Colonic mucosa (tissue), 4 donors: ENCODE measurements at places on chromosomes 12 and 14.

GRCh38 chr12:53244337-53244736, 12.3 kb upstream of the RARG start:
- DNase-seq = no peak

DNA sequence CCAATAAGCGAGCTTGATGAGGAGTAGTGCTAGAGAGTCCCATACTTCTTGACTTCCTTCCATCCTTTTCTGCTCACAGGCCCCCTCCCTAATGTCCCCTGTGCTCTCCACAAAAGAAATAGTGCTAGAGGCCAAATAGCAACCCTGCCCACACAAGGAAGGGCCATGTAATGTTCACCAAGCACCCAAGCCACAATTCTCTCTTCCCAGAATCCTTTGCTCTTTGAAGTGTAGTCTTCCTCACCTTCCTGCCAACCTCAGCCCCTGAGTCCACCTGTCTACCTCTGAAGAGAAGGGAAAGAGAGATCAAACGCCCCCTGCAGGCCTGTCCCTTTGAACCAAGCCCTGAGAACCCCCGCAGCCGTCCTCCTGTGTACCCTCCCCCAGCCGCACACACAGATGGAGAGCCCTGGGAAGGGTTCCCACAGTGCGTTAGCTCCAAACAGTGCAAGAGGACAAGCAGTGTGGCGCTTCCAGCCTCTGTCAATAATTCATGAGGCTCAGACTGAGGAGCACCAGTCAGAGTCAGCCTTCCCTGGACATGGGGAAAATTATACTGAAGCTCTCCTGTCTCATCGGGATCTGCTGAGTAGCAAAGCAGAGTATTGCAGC, 1.9 kb upstream of the DHRS4 start:
- DNase-seq = no peak

GRCh38 chr12:39873065-39873464, 232.8 kb downstream of the SLC2A13 start:
- DNase-seq = no peak

DNA sequence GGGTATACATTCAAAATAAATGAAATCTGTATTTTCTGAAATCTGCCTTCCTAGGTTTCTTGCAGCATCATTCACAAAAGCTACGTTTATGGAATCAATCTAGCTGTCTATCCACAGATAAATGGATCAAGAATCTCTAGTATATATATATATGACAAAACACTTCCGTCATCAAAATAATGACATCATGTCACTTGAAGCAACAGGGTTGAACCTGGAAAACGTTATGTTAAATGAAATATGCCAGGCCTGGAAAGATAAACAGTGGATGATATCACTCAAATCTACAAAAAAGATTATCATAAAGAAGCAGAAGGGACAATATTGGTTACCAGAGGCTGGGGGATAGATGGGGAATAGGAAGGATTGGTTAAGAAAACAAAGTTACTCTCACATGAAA, 28.6 kb downstream of the ASCL4 start:
- DNase-seq = no peak

- DNase-seq = no peak
These were observed 36.1 kb downstream of the KCTD10 start for GRCh38 chr12:109440851-109441490.

- DNase-seq = no peak
These were observed 222.0 kb upstream of the LHX5 start for GRCh38 chr12:113693693-113694092.

DNA sequence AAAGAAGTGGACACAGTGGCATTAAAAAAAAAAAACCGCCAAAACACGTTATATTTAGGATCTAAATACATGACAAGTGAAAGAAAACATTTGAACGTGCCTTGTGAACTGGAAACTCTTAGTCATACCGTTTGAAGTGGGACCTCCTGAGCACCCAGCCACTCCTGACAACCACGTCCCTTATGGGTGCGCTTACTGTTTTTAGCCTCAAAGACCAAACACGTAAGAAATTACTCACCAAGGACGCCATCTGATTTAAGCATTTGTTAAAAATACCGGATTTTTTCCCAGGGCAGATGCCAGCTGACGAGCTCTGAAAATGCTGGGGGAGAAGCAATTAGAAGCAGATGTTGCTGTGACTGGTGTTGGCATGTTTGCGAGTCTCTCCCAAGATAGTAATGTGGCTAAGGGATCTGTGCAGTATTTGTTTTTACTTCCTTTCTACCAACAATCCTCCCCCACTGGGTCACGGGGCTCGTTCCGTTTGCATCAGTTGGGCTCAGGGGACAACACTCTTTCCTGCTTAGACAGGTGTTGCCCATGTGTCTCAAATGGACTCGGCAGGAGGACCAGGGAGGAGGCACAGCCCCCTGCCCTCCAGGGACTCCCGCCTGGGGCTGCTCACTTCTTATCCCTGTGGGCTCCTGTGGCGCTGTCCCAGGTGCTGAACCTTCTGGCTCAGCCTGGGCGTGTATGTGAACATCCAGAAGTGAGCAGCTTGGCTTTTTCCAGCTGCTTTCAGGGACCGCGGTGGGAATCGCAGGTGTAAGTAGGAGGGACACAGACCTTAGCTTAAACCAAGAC, 101.0 kb downstream of the BEGAIN start:
- DNase-seq = peak; percentile 62

DNA sequence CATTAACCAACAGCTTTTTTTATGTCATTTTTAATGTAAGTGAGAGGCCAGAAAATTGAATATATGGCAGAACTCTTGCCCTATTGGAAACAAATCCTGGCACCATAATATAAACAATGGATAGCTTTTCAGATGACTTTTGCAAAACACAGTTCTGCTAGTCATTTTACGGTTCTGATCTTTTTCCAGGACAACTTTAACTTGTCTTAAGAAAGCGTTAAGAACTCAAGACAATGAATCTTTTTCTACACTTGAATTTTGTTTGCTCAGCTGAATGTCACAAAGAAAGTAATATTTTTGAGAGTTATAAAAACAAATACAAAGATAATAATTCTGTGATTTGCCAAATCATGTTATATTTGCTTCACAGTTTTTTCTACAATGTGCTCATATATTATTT, 13.2 kb downstream of the KERA start:
- DNase-seq = no peak

GRCh38 chr12:119804011-119804641, 73.0 kb downstream of the CIT start:
- DNase-seq = no peak

GRCh38 chr12:27635349-27635972, 60.8 kb upstream of the REP15 start:
- no peak for DNase-seq

DNA sequence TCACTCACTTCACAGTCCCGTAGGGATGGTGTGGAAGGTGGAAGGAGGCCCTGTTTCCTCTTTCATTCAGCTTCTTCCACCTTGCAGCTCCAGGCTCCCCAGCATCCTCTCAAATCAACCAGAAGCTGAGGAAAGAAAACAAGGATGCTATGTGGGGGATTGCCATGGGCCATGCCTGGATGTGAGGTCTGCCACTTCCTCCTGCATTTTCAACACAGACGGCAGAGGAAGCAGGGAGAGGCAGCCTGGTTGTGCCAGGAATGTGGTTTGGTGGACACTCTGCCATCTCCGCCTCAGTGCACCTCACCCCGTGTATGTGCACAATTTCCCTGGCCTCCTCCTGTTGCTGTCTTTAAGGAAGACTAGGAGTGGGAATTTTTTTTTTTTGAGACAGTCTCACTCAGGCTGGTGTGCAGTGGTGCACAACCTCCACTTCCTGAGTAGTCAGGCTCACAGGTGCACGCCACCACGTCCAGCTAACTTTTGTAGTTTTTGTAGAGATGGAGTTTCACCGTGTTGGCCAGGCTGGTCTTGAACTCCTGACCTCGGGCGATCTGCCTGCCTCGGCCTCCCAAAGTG, 99.2 kb downstream of the SLC15A4 start:
- DNase-seq = no peak

DNA sequence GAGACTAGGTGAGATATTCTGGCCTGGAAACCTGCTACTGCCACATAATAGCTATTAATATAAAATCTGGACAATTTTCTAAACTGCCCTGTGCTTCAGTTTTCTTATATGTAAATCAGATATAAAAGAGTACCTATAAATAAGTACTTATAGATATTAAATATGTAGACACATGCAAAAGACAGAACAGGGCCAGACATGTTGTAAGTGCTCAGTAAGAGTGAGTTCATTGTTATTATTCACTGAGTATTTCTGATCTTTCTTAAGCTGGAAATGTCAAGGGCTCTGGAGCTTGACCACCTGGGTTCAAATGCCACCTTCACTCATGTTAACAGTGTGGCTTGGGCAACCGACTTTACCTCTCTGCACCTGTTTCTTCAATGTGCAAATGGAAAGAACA, 179.8 kb downstream of the GALC start:
- no peak for DNase-seq

- DNase-seq = no peak
These were observed 16.5 kb downstream of the NPC2 start for GRCh38 chr14:74476607-74477006.

DNA sequence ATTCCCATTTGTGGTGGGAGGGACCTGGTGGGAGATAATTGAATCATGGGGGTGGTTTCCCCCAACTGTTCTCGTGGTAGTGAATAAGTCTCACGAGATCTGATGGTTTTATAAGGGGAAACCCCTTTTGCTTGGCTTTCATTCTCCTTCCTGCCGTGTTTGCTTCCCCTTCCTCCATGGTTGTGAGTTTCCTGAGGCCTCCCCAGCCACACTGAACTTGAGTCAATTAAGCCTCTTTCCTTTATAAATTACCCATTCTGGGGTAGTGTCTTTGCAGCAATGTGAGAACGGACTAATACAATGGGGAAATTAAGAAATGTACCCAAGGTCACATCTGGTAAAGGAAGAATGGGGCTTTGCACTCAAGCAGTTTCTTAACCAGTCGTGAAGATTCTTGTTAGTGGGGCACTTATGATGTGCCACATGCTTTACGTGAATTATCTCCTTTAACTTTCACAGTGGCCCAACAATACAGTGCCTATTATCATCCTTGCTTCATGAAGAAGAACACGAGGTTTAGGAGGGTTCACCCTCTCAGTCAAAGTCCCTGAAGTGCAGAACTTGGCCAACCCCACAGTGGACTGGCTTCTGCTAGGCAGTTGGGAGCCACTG, 234.3 kb downstream of the EFCAB11 start:
- no peak for DNase-seq

- no peak for DNase-seq
These were observed 5.3 kb downstream of the GRIN2B start for GRCh38 chr12:13976028-13976584.

DNA sequence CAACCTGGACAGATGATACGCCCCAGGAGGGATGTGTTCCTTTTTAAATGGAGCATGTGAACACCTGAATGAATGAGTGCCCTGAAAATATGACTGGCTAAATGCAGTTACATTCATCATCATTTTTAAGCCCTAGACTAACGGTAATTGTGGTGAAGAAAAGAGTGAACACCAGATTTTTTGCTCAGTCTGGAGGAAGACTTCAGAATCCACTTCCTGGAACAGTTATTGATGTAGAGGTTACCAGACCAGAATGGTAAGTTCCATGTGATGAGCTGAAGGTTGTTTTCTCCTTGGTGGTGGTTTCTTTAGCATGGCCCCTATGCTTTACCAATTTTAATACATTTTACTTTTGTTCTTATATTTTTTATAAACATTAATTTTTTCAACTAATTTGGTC, 29.3 kb downstream of the PIWIL1 start:
- no peak for DNase-seq

DNA sequence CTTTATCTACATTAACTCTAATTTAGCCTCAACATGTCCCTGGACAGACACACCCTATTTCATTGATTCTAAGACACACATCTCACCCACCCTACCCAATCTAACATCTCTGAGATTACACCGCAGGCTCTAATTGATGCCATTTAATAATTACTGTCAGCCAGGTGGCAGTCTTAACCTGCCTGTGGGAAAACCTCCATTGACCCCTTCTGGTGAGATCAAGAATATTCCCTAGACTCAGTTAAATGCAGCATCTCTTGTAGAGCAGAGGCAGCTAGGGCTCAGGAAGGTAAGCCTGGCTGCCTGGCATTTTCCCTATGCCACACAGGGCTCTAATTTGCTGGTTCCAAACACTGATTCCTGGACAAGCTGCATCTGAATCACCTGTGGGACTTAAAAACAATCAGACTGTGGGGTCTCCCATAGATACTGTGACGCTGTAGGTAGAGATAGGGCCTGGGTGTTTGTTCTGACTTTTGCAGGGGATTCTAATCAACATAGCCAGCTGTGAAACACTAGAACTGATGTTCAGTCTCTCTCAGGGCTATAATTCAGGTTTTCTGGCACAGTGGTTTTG, 14.3 kb downstream of the MCRS1 start:
- DNase-seq = no peak

DNA sequence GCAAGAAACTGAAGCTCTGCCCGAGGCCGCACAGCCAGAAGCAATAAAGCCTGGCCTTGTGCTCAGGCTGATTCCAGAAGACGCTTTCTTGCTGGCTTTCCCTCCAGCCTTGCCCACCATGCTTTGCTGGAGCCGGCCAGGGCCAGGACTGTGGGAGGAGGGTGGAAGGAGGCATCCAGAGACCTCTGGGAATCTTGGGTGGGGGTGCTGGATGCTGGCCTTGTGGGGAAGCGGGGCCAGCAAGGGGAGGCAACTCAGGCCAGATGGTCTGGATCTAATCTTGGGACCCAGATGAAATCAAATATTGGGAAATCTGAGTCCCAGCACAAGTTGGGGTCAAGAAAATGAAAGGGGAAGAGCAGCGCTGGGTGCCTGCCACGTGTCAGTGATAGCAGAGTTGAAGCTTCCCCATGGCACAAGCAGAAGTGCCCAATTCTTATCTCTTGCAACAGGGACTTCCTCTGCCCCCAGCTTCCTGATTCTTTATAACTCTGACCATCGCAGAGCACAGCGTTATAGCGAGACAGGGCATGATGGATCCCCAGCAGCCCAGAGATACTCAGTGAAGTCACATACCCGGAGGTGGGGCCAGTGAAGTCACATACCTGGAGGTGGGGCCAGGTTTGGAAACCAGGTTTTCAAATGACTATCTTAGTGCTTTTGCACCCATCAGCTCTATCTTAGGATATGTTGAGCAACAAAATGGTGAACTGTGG, 6.4 kb upstream of the RABGGTA start:
- DNase-seq = peak; percentile 29

DNA sequence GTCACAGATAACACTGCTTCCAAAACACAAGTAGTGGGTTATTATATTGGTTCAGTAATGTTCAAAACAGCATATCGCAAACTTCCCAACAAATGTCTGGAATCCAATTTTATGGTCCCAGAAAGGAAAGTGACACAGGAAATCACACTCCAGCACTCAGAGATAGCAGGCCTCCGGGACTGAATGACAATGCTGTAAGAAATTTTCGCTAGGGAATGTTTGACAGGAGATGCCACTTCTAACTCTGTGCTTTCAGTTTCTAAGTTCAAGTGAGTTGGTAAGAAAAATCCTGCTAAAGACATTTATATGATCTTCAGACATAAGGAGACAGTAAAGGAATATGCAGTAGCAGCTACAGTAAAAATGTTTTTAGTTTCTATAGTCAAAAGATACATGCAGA, 93.2 kb downstream of the SLC2A13 start:
- no peak for DNase-seq

- DNase-seq = no peak
These were observed 159.5 kb downstream of the TMEM132C start for GRCh38 chr12:128426511-128426910.

DNA sequence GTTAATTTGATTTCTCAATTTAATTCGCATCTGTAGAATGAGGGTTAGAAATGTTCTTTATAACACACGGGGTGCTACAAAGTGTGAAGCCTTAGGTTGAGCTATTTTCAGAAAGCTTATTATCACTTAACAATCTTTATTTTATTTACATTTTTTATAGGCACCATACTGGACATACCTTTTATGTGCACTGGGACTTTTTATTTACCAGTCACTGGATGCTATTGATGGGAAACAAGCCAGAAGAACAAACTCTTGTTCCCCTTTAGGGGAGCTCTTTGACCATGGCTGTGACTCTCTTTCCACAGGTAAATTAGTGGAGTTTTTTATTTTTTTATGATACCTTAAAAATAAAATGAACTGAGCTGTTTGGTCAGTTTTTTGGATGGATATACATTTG, 16.5 kb downstream of the CHPT1 start:
- no peak for DNase-seq
